ELF-1 (cell line): ENCODE measurements at places on chromosomes 6 and 20.

DNA sequence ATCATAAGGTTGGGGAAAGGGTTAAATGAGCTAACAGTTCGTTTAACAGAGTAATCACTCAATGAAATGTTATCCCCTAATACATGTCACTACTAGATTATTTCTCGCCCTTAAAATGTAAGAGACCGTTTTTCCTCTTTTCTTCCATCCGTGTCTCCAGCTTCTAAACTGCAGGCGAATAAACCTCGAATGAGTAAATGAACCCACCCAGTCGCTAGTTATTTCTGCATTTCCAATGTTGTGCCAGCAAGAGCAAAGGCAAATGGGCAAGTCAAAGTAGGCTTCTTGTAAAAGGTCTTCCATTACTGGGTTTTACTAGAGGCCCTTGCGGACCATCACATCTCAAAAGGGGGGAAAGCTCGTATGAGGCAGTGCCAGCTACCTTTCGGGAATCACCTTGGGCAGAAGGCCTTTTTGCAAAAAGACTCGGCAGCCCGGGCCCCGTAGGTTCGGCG is 400 bp upstream of the SMAP1 start:
- no peak for DNase-seq

DNA sequence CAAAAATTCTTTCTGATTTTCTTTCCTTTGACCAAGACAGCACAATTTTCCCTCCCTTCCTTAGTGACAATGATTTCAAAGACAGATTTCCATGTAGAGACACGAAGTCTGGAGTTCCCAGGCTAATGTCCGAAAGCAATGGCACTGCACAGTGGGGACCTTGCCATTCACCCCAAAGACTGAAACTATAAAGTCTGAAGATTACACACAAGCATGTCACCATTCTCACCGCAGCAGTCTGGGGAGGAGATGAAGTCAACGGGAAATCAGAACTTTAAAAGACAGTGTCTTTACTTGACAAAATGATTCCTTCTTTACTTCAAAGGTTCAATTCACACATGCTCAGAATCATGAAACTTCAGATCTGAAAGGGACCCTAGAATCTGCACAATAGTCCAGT is 8.3 kb downstream of the B4GALT5 start:
- DNase-seq = no peak

GRCh38 chr6:142275236-142276006 is 26.4 kb upstream of the ADGRG6 start:
- peak; percentile 15 for DNase-seq

DNA sequence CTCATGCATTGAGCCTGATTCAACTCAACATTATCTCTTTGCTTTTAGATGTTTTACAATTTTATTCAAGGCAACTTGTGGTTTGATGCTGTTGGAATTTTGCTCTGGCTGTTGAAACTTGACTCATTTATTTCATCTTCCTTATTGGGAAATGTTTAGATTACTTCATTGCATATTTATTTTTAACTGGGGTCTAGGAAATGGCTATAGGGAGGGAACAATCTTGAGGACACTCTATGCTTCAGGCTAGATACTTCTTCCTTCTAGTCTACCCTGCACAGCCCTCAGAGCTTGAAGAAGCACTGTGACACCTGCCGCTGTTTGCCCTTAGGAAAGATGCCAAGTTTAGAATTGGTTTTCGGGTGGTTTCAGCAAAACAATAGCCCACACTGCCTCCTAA is 183.4 kb downstream of the ADGRG6 start:
- no peak for DNase-seq

GRCh38 chr6:43311666-43312065 is 3.0 kb upstream of the CRIP3 start:
- no peak for DNase-seq

DNA sequence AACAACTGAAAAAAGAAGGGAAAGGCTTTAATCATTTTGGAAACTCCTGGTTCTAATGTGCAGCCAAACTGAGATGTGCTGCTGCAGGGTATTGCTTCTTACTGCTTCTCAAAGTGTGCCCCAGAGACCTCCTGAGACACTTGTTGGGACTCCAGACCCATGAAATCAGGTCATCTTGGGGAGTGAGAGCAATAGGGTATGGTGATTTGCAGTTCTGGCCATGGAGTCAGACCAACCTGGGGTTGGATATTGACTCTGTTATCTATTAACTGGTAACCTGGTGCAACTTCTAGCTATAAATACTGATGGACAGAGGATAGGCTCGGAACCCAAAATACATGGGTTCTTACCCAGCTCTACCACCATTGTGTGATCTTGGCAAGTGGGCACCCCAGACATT is 3.8 kb downstream of the TSPO2 start:
- DNase-seq = no peak

DNA sequence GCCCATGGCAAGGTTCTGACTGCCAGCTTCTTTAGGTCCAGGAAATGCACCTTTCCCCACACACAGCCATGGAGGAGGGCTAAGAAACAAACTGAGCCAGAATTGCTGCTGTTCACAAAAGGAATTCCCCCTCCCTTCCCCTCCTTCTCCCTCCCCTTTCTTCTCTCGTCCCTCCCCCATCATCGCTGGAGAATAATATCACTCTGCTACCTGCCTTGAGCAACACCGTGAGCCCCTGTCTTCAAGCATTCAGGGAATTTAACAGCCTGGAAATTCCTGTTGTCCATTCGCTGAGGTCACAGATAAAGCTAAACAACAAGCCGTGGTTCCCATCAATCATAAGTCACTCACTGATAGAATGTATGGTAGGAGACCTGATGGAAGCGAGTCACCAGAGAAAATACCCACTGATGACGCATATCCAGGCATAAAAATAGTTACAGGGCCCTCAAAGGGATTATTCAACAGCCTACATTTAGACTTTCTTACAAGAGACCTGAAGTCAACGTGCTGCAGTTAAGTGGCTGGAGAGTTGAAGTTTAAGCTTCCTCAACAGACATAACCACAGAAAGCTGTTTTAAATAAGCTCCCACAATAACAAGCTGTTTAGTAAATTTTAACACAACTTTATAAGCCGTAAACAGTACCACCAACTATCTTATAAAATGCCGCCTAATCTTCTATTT is 59.7 kb downstream of the HIVEP2 start:
- peak; percentile 85 for DNase-seq

DNA sequence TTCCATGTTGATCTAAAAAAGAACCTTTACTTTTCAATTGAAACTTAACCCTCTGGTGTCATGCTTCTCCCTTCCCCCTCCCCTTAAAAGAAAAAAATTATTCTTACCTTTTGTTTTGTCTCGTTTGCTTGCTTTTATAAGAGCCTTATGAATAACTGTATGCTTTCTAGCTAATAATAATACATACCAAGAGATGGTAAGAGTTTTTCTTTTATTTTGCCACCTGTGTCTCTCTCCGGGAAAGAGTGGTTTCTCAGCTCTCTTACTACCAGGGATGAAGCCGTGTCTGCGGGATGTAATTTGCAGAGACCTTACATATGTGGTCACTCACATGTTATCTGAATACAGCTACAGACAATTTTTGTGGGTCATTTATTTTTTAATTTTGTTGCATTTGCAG is 7.7 kb downstream of the STX16 start:
- DNase-seq = no peak

GRCh38 chr6:166543603-166544295 is 42.7 kb downstream of the RAMACL start:
- no peak for DNase-seq

DNA sequence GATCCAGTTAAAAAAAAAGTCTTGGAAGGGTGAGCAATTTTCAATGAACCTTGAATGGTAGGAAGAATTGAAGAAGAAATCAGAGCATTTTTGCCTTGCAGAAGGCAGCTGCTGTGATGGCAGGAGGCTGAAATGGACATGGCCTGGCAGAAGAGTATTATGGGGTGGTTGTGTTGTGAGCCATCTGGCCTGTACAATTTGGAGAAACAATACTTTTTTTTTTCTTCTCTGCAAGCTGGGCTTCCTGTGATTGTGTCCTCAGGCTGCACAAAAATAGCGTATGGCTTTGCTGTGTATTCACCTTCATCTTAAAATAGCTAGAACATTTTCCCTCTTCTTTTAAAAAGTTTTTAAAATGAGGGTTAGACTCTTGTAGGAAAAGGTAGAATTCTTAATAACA is 21.4 kb downstream of the SYCP2L start:
- DNase-seq = no peak

DNA sequence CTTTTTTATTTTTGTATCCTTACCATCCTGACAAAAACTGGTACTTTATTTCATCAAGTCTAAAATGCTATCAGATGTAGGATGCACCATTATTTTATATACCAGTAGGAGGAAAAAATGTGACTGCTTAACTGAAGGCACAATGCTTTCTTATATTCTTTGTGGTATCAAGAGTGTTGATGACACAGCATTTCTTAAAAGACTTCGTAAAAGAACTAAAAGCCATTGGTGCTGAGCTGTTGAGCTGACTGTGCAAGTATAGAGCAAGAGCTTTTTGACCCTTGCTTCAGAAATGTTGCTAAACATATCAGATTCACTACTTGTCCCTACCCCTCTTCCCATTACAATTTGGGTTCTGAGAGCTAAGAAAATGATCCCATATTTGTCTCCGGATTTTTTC is 17.5 kb downstream of the SF3B5 start:
- no peak for DNase-seq

DNA sequence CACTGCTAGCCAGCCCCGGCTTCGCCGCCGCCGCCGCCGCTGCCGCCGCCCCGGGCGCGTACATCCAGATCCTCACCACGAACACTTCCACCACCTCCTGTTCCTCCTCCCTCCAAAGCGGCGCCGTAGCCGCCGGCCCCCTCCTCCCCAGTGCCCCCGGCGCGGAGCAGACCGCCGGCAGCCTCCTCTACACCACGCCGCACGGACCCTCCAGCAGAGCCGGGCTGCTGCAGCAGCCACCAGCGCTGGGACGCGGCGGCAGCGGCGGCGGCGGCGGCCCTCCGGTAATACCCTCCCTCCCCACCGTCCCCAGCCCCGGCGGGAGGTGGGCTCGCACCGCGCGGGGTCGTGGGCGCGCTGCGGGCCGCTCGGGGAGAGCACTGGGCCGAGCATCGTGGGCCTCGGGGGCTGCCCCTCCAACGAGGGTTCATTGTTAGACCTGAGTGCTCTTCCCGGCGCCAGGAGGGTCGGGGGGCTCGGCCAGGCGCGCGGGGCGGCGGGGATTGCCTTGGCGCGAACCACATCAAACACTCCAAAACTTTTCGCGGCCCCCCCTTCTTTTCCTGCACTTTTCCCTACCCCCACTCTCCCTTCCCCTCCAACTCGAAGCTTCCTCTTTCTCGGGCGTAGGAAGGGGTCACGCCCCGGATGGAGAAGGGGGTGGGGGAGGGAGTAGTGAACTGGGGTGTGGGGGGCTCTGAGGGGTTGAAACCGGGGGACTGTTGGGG is 827 bp downstream of the E2F3 start:
- DNase-seq = peak; percentile 77

- DNase-seq = no peak
Measured at GRCh38 chr6:35894776-35895175, 26.1 kb downstream of the SRPK1 start.

GRCh38 chr6:129432738-129433137 is 277.2 kb downstream of the ARHGAP18 start:
- no peak for DNase-seq

DNA sequence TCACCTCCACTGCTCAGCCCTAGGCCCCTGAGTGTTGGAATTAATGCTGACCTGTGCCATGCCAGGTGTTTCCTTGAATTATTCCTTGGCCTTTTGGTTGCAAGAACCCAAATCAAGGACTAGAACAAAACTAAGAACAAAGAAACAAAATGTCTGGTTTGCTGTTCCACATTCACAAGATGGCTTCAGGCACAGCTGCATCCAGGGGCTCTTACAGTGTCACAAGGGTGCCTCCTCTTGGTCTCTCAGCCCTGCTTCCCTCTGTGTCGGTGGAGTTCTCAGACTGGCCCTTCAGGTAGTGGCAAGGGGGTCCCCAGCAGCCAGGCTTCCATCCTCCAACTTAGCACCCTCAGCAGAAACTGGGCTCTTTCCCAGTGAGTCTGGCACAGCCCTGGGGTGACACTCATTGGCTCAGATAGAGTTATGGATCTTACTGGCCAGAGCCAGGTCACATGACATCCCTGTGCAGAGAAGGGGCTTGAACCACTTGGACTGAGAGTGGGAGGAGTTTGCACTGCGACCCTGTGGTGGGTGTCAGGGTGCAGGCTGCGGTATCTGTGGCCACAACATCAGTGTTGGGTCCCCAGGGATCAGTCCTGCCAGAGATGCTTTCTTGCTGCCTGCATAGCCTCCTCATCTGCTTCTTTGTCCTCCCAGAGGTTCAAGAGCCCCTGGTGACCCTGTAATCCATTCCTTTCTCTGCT is 427.7 kb upstream of the SULF2 start:
- DNase-seq = no peak

DNA sequence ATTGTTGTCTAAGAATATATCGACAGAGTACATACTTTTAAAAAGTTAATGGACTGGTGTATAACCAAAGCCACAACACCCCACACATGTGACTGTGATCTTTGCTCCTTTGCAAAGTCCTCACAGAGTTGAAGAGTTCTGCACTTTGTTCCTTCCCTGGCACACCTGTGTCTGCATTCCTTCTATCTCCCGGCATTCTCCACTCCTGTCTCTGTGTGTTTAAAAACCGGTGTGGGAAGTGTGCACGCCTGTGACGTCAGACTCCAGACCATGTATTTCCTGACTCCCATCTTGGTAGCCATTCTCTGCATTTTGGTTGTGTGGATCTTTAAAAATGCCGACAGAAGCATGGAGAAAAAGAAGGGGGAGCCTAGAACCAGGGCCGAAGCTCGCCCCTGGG is at the start of gene IYD:
IYD (plus strand) TSS at position 251 of the 400 bp plus-strand sequence; CDS start at position 271, 20 bp downstream.
- no peak for DNase-seq

- DNase-seq = no peak
Measured at GRCh38 chr6:139336488-139336887, 38.0 kb downstream of the CITED2 start.

GRCh38 chr20:46978951-46979491 is 84.4 kb downstream of the EYA2 start:
- no peak for DNase-seq

DNA sequence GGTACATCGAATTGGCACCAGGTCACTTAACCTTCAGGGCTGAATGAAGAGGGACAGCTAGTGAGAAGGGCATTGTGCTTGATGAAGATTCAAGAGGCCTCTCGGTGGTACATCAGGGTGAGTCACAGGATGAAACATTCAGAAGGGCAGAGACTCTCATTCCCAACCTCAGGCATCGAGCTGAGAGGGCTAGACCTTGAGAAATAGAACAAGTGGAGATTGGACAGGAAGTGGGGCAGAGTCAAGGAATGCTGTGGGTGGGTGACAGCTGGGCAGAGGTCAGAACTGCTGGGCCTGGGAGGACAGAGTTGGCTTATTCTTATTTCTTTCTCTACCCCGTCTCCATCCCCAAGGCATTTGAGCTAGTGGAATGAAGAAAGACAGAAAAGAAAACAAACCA is 126.0 kb downstream of the SCML4 start:
- no peak for DNase-seq

- DNase-seq = peak; percentile 70
Measured at GRCh38 chr6:108914235-108915022, 66.2 kb downstream of the ARMC2 start.

DNA sequence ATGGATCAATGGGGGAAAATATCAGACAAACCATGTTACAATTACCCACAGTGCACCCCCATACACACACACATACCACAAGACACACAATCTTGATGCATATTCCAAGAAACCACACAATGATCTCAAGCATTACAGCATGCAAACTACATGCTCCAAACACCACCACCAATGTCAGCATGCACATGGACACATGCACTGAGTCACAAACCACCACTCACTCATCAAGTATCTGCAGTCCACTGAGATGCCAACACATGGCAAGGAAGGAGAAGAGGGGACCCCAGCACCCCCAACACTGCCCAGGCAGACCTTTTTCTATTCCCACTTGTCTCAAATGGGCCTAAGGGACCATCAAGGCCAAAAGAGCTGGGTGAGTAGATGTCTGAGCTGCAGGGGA is 91.6 kb downstream of the PREX1 start:
- DNase-seq = no peak

- peak; percentile 99 for DNase-seq
Measured at GRCh38 chr6:131627724-131628682, at the start of gene MED23. MED23 (minus strand) TSS chr6:131628242; CDS start chr6:131628049, 193 bp downstream.
